Pancreas (tissue), 10 donors: ENCODE measurements at places on chromosomes 7 and 10. TPM values are rescaled to one million over a fixed set of nuclear protein-coding genes. Genes with fewer than 3 reads are reported as not detected.

- no peak for DNase-seq
Observed at GRCh38 chr10:78763651-78764395, 304.9 kb upstream of the ZMIZ1 start.

- DNase-seq = no peak
Observed at GRCh38 chr7:45420843-45421495, 153.2 kb upstream of the ADCY1 start.

DNA sequence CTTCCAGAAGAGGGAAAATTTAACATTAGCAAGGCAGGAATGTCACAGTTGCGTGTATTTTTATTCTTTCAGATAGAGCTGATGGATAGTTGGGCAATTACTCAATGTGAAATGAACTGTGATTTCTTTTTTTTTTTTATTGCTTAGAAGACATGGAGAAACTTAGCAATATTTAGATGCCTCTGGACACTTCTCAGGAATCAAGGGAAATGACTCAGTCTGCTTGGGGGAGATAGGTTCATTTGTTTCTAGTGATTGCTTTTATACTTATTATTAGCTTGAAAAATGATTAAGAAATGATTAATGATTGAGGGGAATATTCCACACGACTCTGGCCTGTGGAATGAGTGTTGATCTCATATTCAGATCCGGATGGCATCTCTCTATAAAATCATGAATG, 33.1 kb upstream of the TBX20 start:
- DNase-seq = no peak

GRCh38 chr10:77537720-77538373, 99.8 kb downstream of the KCNMA1 start:
- DNase-seq = no peak

The NRCAM gene
- total RNA-seq = 42.3 TPM

The CALCR gene
- not detected for total RNA-seq

The GIMAP1 gene
- total RNA-seq = 0.39 TPM
